CD8-positive, alpha-beta T cell (primary cell): ENCODE measurements at places on chromosomes 16 and 17. TPM values are rescaled to one million over a fixed set of nuclear protein-coding genes. Genes with fewer than 3 reads are reported as not detected.

Gene CLEC19A
- total RNA-seq = not detected

Gene POLR2C
- total RNA-seq = 101 TPM

Gene ZNF624
- total RNA-seq = 3.2 TPM

Gene RGS11
- not detected for total RNA-seq

Gene MYO18A
- total RNA-seq = 48.5 TPM

Gene HBQ1
- total RNA-seq = not detected

Gene RASL10B
- 0.22 TPM for total RNA-seq

Gene GH2
- not detected for total RNA-seq

Gene TMEM235
- not detected for total RNA-seq

Gene KCNG4
- total RNA-seq = not detected

Gene WNT9B
- total RNA-seq = not detected

Gene GRB7
- total RNA-seq = not detected

Gene ABCC11
- not detected for total RNA-seq

Gene CACNG4
- not detected for total RNA-seq

Gene MEOX1
- total RNA-seq = 0.36 TPM

Gene FZD2
- total RNA-seq = not detected

Gene NPW
- total RNA-seq = not detected

Gene CCL16
- total RNA-seq = not detected

Gene TAC4
- not detected for total RNA-seq

Gene KRT222
- not detected for total RNA-seq

Gene YPEL2
- 48.7 TPM for total RNA-seq

Gene KRTAP9-3
- not detected for total RNA-seq

Gene CPHXL
- total RNA-seq = not detected

Gene SLC16A11
- 1.3 TPM for total RNA-seq

Gene SEZ6L2
- not detected for total RNA-seq

Gene CBFB
- total RNA-seq = 58.6 TPM

Gene PIPOX
- total RNA-seq = 6.0 TPM

Gene CBLN1
- total RNA-seq = not detected
